GM12891 (cell line): ENCODE measurements at places on chromosomes 11 and 22.

DNA sequence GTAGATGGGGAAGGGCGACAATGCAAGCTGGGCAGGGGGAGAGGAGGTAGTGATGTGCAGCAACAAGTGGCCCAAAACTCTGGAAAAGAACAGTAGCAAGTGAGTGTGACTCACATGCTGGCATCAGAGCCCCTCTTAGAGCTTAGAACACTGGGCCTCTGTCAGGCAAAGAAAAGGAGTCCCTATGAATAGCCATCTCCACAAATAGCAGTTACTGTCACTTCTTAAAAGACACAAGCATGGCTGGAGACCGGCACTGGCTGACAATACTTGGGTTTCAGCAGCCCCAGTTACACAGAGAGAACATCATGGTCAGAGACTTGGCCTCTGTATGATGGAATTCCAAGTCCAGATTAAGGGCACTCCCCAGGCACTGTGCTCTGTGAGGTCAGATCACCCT lies 58.2 kb downstream of the PRCP start:
- DNase-seq: no peak

- no peak for DNase-seq
Measured at GRCh38 chr11:64624883-64625481, 34.0 kb downstream of the SLC22A12 start.

DNA sequence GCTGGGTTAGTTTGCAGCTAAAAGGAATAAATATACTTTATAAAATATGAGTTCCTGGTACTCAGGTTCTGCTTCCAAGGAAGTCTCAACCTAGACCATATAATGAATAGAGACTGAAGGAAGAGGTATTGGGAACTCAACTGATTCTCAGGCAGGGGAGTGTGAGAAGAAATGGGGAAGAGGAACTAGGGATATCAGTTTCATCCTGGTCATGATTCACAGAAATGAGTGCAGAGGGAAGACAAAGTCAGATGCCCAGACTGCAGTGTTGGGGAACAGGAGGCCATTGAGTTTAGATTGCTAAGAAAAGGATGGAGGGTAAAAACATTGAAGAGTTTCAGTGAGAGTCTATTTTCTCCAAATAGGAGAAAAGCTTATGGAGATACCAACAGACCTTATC lies 28.8 kb downstream of the PLAAT5 start:
- no peak for DNase-seq

DNA sequence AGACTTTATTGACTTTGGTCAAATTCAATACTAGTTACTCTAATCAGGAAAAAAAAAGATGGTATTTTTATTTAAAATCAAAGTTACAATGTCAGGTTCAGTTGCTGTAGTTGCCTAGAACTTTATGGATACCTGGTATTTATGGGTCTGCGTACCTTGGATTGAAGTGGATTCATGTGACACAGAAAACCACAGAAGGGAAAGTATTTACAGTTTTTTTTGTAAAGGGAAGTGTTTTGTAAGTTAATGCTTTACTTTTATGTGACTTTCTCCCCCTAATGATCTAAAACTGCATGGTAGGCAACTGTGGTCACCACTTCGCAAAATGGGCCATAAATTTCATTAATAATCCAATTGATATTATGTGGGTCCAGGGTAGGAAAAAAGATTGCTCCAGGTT lies 65.2 kb upstream of the ADA2 start:
- no peak for DNase-seq

GRCh38 chr11:115238791-115239190 lies 265.4 kb downstream of the CADM1 start:
- no peak for DNase-seq

DNA sequence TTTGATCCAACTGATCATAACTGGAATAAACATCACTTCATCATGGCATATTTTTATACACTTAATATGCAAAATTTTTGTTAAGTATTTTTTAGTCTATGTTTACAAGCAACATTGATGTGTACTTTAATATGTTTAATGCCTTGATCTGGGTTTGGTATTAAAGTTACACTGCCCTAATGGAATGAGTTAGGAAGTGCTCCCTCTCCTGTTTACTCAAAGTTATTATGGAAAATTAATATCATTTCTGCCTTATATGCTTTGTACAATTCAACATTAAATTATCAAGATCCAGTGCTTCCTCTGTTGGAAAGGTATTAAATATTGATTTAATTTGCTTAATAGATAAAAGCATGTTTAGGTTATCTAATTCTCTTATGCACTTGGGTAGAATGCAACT lies 927.3 kb upstream of the RAG2 start:
- DNase-seq: no peak

GRCh38 chr22:42868751-42869251 lies 11.7 kb upstream of the ARFGAP3 start:
- no peak for DNase-seq

GRCh38 chr22:47965896-47966295 lies 1203.4 kb downstream of the TBC1D22A start:
- DNase-seq: no peak

GRCh38 chr11:86957976-86958646 lies 2.9 kb upstream of the FZD4 start:
- DNase-seq: no peak

GRCh38 chr11:115996125-115996807 lies 492.1 kb upstream of the CADM1 start:
- peak; percentile 47 for DNase-seq

DNA sequence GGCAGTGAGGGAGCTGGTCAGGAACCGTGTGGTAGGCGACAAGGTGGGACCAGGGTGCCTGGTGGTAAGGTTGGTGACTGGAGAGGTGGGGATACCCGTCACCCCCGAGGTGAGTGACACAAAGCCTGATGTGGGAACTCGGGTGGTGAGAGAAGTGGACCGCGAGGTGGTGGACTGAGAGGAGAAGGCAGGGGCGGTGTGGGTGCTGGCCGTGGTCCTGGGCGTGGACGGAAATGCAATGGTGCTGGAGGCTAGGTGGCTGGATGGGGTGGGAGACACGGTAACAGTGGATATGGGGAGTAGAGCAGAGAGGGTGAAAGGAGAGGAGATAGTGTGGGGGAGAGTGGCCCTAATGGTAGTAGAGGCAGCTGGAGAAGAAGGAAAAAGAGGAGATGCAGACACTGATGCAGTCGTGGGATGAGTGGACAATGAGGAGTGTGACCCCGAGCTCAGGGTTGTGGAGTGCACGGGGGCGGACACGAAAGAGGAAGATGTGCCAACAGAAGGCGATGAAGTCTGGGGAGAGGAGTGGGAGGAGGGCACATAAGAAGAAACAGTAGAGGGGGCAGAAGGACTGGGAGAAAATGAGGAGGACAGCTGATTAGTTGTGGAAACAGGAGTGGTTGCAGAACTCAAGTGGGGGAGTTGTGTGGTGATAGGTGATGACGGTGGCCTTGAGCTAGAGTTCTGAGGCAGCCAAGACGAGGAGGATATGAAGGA lies 20.5 kb downstream of the MUC6 start:
- DNase-seq: no peak

DNA sequence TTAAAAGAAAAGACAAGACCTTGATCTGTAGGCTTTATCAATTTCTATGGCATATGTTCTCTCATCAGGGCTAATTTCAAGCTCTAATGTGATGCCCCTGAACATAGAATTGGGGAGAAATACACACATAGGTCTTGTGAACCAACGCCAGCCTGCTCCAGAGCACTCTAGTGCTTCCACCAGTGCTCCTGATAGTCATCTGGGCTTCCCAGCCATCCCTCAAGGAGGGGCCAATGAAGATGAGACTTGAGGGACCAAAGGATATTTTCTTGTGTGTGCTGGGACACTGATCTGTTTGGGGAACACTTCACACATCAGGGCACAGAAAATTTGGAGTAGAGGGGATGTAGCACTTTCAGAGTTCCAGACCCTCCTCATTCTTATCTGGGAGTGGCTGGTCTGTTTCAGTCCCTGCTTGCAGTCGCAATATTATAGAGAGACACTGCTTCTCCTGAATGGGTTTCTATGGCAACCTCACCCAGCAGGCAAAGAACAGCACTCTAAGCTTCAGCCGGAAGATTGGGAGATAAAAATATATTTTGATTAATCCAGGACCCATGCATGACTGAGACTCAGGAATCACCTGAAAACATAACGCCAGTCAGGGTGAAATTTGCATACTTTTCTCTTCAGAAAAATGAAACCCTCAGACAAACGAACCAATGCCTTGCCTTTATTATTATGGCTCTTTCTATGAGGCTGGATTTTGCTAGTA lies 28.4 kb upstream of the SCN3B start:
- no peak for DNase-seq

DNA sequence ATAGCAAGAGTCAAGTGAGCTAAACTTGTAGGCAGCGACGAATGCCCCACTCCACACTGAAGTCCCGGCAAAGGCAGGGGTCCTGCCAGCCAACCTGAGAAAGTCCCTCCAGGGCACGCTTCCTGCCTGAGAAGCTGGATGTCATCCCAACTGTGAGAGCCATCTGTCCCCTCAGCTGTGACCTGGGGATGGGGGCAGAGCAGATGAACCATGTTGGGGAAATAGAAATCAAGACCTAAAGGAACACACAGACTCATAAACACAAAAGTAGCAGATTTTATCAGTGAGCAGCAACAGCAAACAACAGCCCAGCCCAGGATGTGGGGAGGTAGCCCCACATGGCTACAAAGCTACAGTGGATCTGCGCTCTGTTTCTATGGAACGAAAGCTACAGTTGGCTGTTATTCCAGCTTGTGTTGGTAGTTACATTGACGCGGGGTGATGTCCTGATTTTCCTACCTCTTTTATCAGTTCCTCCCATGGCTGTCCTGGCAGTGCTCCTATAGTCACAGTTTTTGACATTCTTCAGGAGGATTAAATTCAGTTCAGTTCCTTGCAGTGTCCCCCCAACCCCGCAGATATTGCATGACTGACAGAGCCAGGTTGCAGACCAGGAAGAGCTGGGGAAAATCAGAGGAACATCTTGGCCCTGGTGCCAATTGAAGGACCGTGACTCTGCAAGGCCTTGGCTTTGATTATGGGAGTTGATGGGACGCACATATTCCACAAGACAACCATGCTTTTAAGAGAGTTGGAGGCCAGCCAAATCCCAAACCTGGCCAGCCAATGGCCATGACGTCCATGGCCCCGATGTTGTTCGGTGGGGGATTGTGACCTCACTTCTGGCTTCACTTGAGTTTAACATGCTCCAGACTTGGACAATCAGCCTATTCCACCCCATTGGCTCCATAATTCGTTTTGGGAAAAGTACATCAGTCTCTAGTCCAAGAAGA lies 14.6 kb downstream of the MRGPRD start:
- no peak for DNase-seq

GRCh38 chr11:68038718-68039525 lies at the start of gene TCIRG1:
Gene TCIRG1, plus strand, starts transcription at chr11:68039025. Its CDS starts 2,247 bp downstream, at chr11:68041272.
- DNase-seq: peak; percentile 93

DNA sequence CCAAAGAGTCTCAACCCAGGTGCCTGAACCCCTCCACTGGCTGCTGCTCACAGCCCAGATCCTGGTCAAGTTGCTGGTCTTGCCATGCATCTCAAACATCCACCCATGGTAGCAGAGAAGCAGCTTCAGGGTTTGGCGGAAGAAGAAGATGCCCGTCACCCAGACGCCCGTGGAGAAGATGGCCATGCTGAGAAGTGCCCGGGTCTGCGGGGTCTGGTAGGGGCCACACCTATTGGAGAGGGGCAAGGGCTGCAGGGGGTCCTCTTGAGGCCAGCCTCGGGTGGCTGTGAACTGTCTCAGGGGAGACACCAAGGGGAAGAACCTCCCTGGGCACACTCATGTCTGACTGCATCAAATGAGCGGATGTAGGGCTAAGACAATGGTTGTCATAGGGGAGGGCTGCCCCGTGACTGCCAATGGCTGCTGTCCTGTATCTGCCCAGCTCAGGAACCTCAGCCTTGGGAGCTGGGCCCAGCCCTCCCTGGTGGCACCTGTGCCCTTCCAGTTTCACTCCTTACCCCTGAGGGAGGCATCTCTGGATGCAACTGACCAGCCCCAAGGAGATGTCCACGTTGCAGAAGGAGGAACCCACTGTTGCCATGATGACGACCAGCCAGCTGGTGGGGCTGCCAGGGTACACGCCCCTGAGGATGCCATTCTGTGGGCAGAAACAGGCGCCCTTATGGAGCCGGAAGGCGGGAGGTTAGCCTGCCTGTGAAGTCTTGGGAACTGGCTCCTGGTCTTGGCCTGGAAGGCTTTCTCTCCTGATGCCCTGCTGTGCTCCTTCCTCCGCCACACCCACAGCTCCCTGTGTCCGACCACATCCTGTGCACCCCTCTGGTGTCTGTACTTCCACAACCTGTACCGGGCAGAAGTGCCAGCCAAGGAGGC lies 1.2 kb downstream of the CPT1B start:
- no peak for DNase-seq

DNA sequence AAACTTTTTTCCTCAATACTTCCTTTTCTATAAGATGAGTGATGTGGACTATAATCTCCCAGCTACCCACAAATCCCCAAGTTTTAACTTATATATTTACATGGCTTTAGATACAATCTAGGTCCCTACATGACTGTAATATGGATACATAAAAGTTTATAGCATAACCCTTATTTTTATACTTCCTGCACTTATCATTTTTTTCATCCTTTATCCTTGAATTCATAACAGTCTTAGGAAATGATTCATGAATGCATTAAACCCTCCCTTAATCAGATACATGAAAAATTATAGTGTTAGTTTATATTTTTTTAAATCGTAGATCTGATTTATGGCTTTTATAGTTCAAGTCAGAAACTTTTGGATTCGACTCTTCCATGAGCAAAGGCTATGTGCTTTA lies 195.8 kb downstream of the MAML2 start:
- no peak for DNase-seq

DNA sequence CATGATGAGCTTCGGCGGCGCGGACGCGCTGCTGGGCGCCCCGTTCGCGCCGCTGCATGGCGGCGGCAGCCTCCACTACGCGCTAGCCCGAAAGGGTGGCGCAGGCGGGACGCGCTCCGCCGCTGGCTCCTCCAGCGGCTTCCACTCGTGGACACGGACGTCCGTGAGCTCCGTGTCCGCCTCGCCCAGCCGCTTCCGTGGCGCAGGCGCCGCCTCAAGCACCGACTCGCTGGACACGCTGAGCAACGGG lies 169 bp downstream of the NEFH start:
- DNase-seq: no peak

GRCh38 chr11:69922015-69922595 lies 102.9 kb upstream of the FGF3 start:
- DNase-seq: no peak

- DNase-seq: no peak
Measured at GRCh38 chr11:4610258-4610935, 2.4 kb upstream of the TRIM68 start.

- no peak for DNase-seq
Measured at GRCh38 chr11:96159968-96160367, 183.0 kb downstream of the MAML2 start.

- no peak for DNase-seq
Measured at GRCh38 chr11:68998390-68998911, 14.6 kb downstream of the MRGPRF start.
